ENCODE measurements at places on chromosomes 2 and 18. TPM values are rescaled to one million over a fixed set of nuclear protein-coding genes. Genes with fewer than 3 reads are reported as not detected.

Gene NLRC4
- 0.42 TPM for total RNA-seq

DNA sequence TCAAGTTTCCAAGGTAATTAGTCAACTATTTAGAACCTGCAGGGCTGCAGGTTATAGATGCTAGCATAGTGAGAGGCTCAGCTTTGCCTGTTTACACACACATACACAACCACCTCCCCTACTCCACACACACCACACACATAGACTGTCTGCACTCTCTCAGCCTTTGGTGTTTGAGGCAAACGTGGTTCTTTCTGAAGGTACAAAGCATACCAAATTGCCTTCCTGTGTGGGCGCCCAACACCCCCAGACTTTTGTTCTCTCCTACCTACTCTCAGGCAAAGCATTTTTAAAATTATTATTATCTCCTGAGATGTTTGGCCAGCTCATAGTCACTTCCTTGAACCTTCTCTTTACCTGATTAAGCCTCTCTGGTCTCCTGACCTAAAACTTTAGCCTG, 44.9 kb downstream of the MYO3B start:
- no peak overlapping the region for H3K4me3 ChIP-seq
- no peaks in the 10 kb centered on the region for H3K27me3 ChIP-seq
- peaks cover 7% of the 10 kb centered on the region for H3K4me1 ChIP-seq
- no peaks in the 10 kb centered on the region for H3K36me3 ChIP-seq
- no peak for DNase-seq

GRCh38 chr18:49988101-49988500, 174.8 kb upstream of the ACAA2 start:
- DNase-seq, result no peak
- H3K27ac ChIP-seq, result no peak overlapping the region
- no peaks in the 10 kb centered on the region for H3K36me3 ChIP-seq
- no peak overlapping the region for H3K4me3 ChIP-seq

DNA sequence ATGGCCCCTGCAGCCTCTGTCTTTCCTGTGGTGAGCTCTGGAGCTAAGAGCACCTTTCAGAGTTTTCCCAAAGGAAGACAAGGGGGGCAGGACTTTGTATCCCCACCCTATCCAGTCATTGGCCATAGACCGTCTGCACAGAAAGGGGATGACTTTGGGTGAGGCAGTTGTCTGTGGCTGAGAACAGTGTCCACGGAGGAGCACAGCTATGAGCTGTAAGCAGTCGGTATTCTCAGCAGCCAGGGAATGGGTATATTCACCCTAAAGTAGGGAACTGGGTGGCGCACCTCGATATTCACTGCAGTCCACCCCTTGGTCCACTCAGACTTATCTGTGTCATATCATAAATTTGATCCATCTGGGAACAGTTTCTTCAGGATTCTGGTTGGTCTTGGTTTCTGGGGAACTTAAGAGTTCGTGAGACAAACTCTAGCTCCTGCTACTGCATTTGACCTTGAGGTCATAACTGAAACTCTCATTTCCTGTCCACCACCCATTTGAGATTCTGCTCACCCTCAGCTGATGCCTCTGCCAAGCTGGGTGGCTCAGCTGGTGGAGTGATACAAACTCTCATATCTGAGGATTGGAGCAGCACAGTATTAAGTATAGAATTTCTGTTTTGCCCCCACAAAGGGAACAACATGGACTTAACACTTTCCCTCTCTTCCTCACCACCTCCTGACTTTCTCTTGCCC, 45.2 kb upstream of the SCG2 start:
- H3K27me3 ChIP-seq, result no peaks in the 10 kb centered on the region
- H3K4me3 ChIP-seq, result no peak overlapping the region
- no peak for DNase-seq
- no peaks in the 10 kb centered on the region for H3K36me3 ChIP-seq
- H3K4me1 ChIP-seq, result no peaks in the 10 kb centered on the region
- no peak overlapping the region for H3K27ac ChIP-seq

Data from esophagus muscularis mucosa (tissue), 4 donors.